ENCODE measurements at places on chromosomes 7 and 10.
A peak's percentile ranks its signal among the peaks of the same experiment; 100 is the strongest.

GRCh38 chr10:71849461-71849908 lies 1.6 kb downstream of the PSAP start:
- peak overlapping the region; percentile 97 for H3K27ac ChIP-seq
- no peaks in the 10 kb centered on the region for H3K36me3 ChIP-seq
- peak overlapping the region; percentile 82 for H3K4me3 ChIP-seq
- DNase-seq: no peak
- H3K27me3 ChIP-seq: no peaks in the 10 kb centered on the region

- no peak for DNase-seq
- no peak overlapping the region for H3K4me3 ChIP-seq
- H3K4me1 ChIP-seq: no peaks in the 10 kb centered on the region
- no peaks in the 10 kb centered on the region for H3K27me3 ChIP-seq
- no peaks in the 10 kb centered on the region for H3K36me3 ChIP-seq
Measured at GRCh38 chr7:46741938-46742540, 821.0 kb upstream of the IGFBP3 start.

DNA sequence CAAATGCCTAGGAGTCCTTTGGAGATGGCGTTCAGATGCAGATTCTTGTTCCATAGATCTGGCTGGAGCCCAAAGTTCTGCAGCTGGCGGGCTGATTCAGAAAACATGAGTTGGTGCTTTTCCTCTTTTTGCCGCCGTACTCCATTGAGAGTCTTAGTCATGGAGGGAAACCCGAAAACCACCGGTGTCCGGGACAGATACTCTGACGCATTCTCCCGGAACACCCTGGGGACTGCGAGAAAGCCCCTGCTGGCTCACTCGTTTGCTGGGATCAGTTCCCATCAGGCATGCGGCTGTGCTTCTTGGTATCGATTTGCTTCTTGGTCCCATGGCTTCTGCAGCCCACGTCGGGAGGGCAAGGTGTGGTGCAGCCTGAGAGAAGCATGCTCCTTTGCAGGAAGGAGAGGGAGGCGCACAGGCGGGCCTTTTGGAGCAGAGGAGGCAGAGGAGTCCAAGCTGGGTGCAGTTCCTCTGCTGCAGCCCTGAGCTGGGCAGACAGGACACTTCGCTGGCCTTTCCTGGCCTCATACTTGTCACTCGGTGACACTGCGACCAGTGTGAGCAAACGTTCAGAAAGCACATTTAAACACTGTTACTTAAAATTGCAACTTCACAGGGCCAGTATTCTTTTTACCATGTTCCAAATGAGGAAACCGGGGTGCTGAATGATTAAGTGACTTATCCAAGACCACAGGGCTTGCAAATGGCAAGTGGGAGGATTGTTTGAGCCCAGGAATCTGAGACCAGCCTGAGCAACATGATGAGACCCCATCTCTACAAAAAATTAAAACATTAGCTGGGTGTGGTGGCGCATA lies 30.6 kb upstream of the PFKFB3 start:
- H3K27me3 ChIP-seq: no peaks in the 10 kb centered on the region
- peak; percentile 73 for DNase-seq
- no peaks in the 10 kb centered on the region for H3K36me3 ChIP-seq
- H3K4me1 ChIP-seq: peaks cover 74% of the 10 kb centered on the region
- H3K4me3 ChIP-seq: peak overlapping the region; percentile 33

- H3K36me3 ChIP-seq: no peaks in the 10 kb centered on the region
- no peak for DNase-seq
- H3K4me1 ChIP-seq: no peaks in the 10 kb centered on the region
Measured at GRCh38 chr7:122255454-122255853, 49.1 kb downstream of the FEZF1 start.

GRCh38 chr7:29422829-29423228 lies 140.8 kb upstream of the PRR15 start:
- H3K4me3 ChIP-seq: no peak overlapping the region
- H3K27ac ChIP-seq: no peak overlapping the region
- no peaks in the 10 kb centered on the region for H3K4me1 ChIP-seq
- no peaks in the 10 kb centered on the region for H3K27me3 ChIP-seq
- no peaks in the 10 kb centered on the region for H3K36me3 ChIP-seq

GRCh38 chr10:119541459-119542356 lies 811 bp downstream of the RGS10 start:
- H3K27ac ChIP-seq: peak overlapping the region; percentile 9
- H3K27me3 ChIP-seq: peaks cover 4% of the 10 kb centered on the region
- no peaks in the 10 kb centered on the region for H3K36me3 ChIP-seq
- peaks cover 1% of the 10 kb centered on the region for H3K4me1 ChIP-seq

DNA sequence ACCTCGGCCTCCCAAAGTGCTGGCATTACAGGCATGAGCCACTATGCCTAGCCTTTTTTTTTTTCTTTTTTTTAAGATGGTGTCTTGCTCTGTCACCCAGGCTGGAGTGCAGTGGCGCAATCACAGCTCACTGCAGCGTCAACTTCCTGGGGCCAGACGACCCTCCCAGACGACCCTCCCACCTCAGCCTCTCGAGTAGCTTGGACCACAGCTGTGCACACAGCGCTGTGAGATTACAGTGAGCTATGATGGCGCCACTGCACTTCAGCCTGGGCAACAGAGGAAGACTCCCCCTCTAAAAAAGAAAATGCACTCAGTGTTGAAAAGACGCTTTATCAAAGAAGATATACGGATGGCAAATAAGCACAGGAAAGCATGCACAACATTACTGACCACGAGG lies 16.5 kb upstream of the WIPI2 start:
- H3K4me3 ChIP-seq: no peak overlapping the region
- H3K27ac ChIP-seq: no peak overlapping the region
- no peaks in the 10 kb centered on the region for H3K4me1 ChIP-seq
- H3K27me3 ChIP-seq: no peaks in the 10 kb centered on the region
- H3K36me3 ChIP-seq: no peaks in the 10 kb centered on the region

DNA sequence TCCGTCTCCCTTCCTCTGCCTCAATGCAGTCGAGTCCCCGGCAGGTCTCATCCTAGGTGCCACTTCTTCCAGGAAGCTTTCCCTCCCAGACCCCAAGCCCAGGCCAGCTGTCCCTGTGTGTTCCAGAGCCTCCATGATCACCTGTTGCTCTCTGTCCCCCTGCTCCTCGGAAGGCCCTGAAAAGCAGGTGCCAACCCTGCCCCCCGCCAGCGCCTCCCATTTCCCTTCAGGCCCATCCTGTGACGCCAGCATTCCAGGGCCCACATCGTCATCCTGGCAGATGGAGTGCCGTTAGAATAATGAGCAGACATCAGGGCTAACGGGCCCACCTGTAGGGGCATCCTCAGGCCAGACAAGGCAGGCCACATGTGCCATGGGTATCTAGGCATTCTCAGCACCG lies 253.0 kb upstream of the PPP2R2D start:
- no peaks in the 10 kb centered on the region for H3K4me1 ChIP-seq
- no peaks in the 10 kb centered on the region for H3K36me3 ChIP-seq
- peaks cover 15% of the 10 kb centered on the region for H3K27me3 ChIP-seq
- no peak overlapping the region for H3K4me3 ChIP-seq

DNA sequence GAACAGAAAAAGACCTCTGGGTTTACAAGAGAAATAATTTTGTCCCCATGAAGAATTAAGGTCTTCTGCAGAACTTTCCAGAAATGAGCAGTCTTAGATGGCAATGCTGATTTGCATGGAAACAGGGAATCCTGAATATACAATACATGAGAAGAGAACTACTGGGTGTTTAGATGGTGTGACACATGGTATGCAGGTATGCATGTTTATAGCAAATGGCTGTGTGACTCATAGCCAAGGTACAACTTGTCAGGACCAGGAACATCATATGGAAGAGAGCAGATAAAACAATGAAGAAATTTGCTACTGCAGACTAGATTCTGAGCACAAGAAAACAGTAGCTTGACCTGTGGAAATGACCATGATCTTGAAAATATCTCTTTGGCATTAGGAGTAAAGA lies 907.8 kb downstream of the GATA3 start:
- DNase-seq: no peak
- H3K27me3 ChIP-seq: no peaks in the 10 kb centered on the region
- no peak overlapping the region for H3K27ac ChIP-seq
- no peaks in the 10 kb centered on the region for H3K36me3 ChIP-seq
- no peak overlapping the region for H3K4me3 ChIP-seq

DNA sequence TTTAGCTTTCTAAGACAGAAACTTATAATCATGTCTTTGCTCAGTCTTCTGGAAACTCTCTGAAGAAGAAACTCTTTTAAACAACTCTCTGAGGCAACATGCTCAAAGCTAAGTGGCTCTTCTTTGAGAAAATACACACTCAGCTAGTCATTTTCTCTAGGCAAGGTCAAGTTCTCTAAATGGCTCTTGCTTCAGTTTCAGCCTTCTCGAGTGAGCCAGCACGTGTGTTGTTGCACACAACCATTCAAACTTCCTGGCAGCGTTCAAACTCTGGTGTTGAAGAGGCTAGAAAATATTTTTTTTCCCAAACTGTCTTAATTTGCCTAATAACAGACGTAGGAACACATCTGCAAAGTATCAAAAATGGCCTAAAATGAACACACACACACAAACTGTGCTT lies 129.1 kb downstream of the THSD7A start:
- H3K27me3 ChIP-seq: no peaks in the 10 kb centered on the region
- no peak overlapping the region for H3K27ac ChIP-seq
- H3K36me3 ChIP-seq: no peaks in the 10 kb centered on the region
- H3K4me3 ChIP-seq: no peak overlapping the region
- DNase-seq: no peak

- H3K27ac ChIP-seq: no peak overlapping the region
- no peak overlapping the region for H3K4me3 ChIP-seq
- peaks cover 19% of the 10 kb centered on the region for H3K27me3 ChIP-seq
- H3K4me1 ChIP-seq: no peaks in the 10 kb centered on the region
- no peak for DNase-seq
Measured at GRCh38 chr10:133209641-133210040, 20.4 kb upstream of the UTF1 start.

- no peaks in the 10 kb centered on the region for H3K27me3 ChIP-seq
- H3K4me3 ChIP-seq: no peak overlapping the region
- no peak for DNase-seq
Measured at GRCh38 chr7:36651404-36651803, 72.9 kb downstream of the AOAH start.

- no peak overlapping the region for H3K27ac ChIP-seq
- no peaks in the 10 kb centered on the region for H3K36me3 ChIP-seq
- H3K4me1 ChIP-seq: no peaks in the 10 kb centered on the region
- DNase-seq: no peak
- no peak overlapping the region for H3K4me3 ChIP-seq
Measured at GRCh38 chr7:76193883-76194282, 7.8 kb upstream of the SRRM3 start.

DNA sequence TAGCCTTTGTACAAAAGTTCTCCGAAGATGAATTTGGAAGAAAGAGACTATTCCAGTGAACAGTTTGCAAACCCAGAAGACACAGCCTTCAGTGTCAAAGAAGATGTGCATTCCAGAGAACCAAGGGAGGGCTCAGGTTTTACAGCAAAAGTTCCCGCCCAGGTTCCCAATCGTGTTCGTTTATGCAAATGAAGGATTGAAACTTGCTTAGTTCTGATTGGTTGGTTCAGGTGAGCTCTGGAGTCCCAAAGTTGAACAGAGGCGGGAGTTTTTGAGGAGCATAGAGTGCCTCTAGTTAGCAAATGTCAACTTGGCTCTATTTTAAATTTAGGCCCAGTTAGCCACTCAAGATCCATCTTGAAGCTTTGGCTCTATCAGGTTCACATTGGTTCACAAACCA lies 51.3 kb downstream of the TMEM270 start:
- no peak overlapping the region for H3K4me3 ChIP-seq
- DNase-seq: no peak
- H3K27me3 ChIP-seq: no peaks in the 10 kb centered on the region

DNA sequence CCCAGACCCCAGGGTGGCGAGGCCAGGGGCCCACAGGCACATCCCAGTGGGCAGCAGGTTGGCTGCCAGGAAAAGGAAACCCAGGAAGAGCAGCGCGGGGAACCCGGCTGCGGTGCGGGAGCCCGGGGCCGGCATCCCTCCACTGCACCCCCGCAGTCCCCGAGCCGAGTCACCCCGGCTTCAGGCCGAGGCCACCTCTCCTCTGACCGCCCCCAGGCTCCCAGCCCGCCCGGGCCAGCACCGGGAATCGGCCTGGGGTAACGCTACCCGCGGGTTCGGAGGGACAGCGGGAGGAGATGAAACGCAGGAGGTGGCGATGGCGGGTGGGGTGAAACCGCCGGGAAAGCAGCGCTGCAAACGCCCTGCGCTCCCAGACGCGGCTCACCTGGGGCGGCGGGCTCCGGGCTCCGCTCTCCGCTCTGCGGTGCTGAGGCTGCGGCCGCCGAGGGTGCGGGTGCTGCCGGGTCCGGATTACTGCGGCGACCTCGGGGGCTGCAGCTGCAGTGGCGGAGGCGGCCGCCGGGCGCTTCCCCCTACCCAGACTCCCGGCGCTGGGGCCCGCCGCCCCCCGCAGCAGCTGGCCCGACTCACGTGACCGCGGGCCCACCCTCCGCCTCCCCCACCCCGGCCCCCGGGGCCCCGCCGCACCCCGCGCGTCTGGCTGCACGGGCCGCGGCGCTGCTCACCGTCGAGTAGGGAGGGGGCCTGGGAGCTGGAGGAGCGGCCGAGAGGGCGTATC lies at the start of gene SCRN1:
TSS of gene SCRN1 (minus strand) at position 545 of the 739 bp plus-strand sequence. CDS start 20,734 bp downstream, outside the sequence.
- peak within 1 kb of the TSS; percentile 60 for H3K27ac ChIP-seq
- H3K4me3 ChIP-seq: peak within 1 kb of the TSS; percentile 91
- H3K36me3 ChIP-seq: no peaks in the 10 kb centered on the region
- DNase-seq: peak; percentile 58
- H3K4me1 ChIP-seq: no peaks in the 10 kb centered on the region

- DNase-seq: no peak
- H3K27me3 ChIP-seq: no peaks in the 10 kb centered on the region
- H3K4me3 ChIP-seq: no peak overlapping the region
Measured at GRCh38 chr7:96167424-96167823, 154.5 kb downstream of the SLC25A13 start.

DNA sequence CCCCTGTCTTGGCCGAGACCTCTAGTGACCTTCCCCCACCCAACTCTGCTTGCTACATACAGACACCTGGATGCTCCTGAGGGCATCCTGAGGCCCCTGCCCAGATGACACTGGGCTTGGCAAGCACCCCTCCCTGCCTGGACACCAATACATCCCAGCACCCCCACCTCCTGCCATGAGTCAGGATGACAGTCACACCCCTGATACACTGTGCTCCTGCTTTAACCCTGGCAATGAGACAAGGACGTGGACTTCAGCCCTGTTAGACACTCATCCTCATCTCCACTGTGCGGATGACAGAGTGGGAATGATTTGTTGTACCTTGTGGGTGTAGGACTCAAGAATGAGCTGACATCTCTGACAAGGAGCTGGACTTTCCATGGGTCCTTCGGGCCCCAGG lies 186.3 kb upstream of the ADCY1 start:
- H3K36me3 ChIP-seq: no peaks in the 10 kb centered on the region
- H3K4me3 ChIP-seq: no peak overlapping the region
- H3K27me3 ChIP-seq: no peaks in the 10 kb centered on the region
- no peaks in the 10 kb centered on the region for H3K4me1 ChIP-seq
- no peak for DNase-seq

- no peak overlapping the region for H3K4me3 ChIP-seq
- H3K4me1 ChIP-seq: no peaks in the 10 kb centered on the region
- no peak overlapping the region for H3K27ac ChIP-seq
Measured at GRCh38 chr7:32679192-32679591, 183.9 kb downstream of the AVL9 start.

DNA sequence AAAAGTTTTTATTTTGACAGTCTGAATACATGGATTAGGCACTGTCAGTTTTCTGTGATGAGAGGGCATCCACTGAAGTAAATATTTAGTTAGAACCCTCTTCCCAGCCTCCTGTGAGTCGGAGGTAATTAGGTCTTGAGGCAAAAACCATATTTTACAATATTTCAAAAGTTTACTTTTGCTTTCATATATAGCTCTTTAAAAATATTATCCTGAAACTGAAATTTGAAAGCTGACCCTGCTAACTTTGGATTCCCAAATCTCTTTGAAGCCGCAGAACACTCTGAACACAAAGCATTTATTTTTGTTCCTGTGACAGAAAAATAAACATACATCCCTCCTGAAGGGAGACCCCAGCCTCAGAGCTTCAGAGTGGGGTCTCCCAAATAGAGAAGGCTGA lies 317.4 kb downstream of the KIF20B start:
- H3K27ac ChIP-seq: no peak overlapping the region
- no peaks in the 10 kb centered on the region for H3K4me1 ChIP-seq
- H3K27me3 ChIP-seq: no peaks in the 10 kb centered on the region
- no peak overlapping the region for H3K4me3 ChIP-seq
- no peak for DNase-seq

Measured in psoas muscle (tissue), 8 donors.